ENCODE measurements at places on chromosomes 3 and 15.

GRCh38 chr3:42569593-42570142 is 12.1 kb downstream of the SEC22C start:
- DNase-seq: no peak

GRCh38 chr3:132225664-132226063 is 91.5 kb upstream of the ACP3 start:
- DNase-seq: no peak

- DNase-seq: peak; percentile 10
These were observed 106.5 kb upstream of the ACP3 start for GRCh38 chr3:132210476-132211346.

DNA sequence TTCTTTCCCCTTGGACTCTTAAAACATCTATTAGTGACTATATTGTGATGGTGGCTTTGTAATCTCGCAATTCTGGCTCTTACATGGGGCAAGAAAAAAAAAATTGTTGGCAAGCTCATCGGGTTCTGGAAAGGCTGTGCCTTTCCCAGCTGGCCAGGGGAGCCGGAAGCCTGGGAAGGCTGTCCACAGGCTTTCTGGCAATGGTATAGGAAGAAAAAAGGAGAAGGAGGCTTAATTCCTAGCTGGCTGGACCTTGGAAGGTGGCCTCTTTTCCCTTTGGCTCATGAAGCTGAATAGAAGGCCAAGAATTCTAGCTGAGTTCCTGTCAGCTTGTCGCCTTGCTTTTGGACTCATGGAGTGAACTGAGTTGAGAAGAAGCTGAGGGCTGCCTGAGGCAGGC is 243.5 kb upstream of the SEMA6D start:
- no peak for DNase-seq

GRCh38 chr3:141431411-141432378 is 55.1 kb upstream of the RASA2 start:
- no peak for DNase-seq

DNA sequence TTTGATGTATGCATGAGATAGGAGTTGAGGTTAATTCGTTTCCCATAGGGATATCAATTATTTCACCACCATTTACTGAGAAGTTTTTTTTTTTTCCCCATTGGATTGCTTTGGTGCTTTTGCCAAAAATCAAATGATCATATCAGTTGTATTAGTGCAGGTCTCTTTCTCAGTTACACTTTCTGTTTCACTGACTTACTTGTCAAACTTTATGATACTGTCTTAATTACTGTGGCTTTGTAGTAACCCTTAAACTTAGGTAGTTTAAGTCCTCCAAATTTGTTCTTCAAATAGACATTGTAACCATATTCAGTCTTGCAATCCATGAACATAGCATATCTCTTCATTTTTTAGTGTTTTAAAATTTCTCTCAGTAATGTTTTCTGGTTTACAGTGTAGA is 259.9 kb upstream of the SLCO3A1 start:
- no peak for DNase-seq

DNA sequence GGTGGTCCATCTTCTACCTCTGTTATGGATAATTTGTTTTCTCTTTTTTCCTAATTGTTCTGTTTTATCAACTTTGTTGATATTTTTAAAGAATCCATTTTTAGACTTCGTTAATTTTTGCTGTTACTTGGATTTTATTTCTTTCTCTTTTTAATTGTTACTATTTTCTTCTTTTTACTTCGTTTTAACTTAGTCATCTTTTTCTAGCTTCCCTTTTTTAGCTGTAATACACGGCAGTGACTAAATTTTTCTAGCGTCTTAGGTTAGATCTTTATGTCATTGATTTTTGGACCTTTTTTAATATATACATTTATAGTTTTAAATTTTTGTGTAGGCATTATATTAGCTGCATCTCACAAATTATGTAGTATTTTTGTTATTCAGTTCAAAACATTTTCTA is 33.1 kb downstream of the ARIH2 start:
- no peak for DNase-seq

Data from stimulated activated CD4-positive, alpha-beta T cell treated with anti-CD3 and anti-CD28 coated beads, Interleukin-4, amount 100 ng/mL, for 24 hours (primary cell).